ENCODE measurements at places on chromosomes 6 and 20. TPM values are rescaled to one million over a fixed set of nuclear protein-coding genes. Genes with fewer than 3 reads are reported as not detected.

The PTCRA gene
- total RNA-seq, result not detected

The E2F1 gene
- total RNA-seq, result 0.92 TPM

The DDR1 gene
- 23.8 TPM for total RNA-seq

The TBC1D32 gene
- total RNA-seq, result 10.4 TPM

The OR11A1 gene
- not detected for total RNA-seq

The SSTR4 gene
- not detected for total RNA-seq

The CST8 gene
- total RNA-seq, result not detected

The TXLNB gene
- 0.49 TPM for total RNA-seq

DNA sequence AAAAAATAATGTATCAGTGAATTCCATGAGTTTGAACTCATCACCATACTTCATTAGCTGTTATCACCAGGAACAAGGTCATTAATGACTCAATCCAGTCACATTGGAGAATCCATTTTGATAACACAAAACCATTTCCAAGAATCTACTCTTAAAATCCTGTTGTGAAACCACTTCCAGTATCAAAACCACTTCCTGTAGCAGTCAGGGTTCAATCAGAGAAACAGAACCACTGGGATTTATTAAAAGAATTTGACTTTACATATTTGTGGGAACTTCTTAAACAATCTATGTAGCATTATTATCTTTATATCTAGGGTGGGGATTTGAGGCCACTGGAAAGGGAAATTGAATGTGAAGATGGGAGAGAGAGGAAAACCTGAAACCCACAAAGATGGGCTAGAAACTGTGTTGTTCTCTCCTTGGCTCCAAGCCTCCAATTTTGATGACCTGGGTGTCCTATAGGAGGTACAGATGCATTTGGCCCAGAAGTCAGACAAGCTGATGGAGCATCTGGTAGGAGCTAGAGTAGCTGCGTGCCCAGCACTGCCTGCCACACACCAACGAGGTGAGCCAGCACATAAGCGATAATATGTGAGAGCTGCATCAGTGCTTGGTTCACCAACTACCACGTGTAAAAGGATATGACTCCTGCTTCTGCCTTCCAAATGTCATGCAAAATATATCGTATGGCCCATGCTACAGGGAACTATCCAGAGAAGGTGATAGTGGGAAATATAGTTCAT, 117.0 kb downstream of the TMEM200A start:
- DNase-seq, result no peak

GRCh38 chr6:34315780-34316179, 67.0 kb upstream of the SMIM29 start:
- no peak for DNase-seq

GRCh38 chr20:59421920-59422637, 121.7 kb downstream of the EDN3 start:
- no peak for DNase-seq

- no peak for DNase-seq
Measured at GRCh38 chr20:1537731-1538058, 19.8 kb downstream of the SIRPD start.

DNA sequence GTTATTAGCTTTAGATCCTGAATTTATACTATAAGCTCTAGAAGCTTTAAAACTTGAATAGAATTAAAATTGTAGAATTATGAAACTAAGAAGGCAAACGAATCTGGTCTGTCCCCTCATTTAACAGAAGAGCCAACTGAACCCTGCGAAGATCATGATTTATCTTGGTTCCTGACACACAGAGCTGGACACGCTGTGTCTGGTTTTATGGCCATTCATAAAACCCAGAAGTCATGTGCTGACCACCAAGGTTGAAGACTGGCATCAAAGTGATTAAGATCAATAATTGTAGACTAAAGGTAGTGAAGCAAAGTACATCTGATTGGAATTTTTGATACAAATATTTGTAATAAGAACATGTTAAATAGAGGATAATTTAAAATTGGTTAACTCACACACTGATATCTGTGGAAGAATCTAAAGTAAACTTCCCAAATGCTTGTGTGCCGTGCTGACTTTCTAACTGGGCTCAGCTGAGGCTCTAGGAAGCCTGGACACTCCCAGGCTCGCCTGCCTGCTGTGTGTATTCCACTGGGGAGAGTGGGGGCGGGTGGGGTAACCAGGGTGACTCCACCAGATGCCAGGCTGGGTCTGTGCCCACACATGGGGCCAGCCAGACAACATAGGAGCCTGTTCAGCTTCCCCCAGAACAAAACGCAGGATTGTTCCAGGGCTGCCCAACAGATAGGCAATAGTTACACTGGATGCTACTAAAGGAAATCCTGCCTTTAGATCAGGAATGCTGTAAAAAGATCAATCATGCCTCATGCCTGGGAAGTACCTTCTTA, 42.1 kb upstream of the SLC22A3 start:
- no peak for DNase-seq

DNA sequence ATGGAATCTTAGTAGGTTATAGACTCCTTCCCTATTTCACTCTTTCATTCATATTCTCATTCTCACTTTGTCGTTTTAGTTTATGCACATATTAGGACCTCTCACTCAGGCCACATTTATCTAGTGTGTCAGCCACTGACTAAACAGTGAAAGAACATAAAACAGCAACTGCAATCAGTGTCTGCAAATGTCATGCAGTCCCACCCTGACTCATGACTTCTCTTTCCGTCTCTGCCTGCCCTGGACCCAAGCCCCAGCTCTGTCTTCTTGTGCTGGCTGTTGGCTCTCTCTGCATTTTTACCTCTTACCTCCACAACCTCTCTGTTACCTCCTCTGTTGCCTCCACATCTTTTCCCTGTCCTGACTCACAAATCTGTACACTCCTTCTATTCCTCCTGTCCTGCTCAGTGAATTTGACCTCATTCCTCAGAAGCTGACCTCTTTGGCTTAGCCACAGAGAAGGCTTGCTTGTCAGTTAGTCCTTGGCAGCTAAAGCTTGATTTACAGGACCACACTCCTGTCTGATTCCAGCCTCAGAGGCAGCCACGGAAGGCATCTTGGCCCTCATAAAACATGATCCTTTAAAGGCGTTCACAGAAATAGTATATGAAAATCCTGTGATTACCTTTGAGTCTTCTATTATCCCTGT, 247.6 kb downstream of the PKHD1 start:
- no peak for DNase-seq

GRCh38 chr20:49420811-49421295, 61.6 kb downstream of the KCNB1 start:
- no peak for DNase-seq

DNA sequence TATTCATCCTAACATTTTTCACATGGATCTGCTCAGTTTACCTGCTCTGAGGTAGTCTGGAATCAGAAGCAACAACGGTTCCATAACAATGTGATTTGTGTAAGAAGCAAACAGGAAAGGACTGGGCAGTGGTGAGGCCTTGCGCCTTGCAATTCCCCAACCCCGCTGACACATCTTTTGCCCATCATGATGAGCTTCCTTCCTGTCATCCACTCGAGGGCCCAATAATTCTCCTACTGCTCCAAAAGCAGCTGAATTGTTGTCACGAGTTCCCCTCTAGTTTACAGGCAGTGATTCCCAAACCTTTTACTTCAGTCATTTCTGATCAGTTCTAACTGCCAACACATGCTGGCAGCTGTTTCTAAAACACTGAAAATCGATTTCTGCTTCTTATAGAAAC, 22.9 kb downstream of the STX7 start:
- DNase-seq, result no peak

- DNase-seq, result no peak
Measured at GRCh38 chr20:44725837-44726236, 10.7 kb downstream of the CCN5 start.

DNA sequence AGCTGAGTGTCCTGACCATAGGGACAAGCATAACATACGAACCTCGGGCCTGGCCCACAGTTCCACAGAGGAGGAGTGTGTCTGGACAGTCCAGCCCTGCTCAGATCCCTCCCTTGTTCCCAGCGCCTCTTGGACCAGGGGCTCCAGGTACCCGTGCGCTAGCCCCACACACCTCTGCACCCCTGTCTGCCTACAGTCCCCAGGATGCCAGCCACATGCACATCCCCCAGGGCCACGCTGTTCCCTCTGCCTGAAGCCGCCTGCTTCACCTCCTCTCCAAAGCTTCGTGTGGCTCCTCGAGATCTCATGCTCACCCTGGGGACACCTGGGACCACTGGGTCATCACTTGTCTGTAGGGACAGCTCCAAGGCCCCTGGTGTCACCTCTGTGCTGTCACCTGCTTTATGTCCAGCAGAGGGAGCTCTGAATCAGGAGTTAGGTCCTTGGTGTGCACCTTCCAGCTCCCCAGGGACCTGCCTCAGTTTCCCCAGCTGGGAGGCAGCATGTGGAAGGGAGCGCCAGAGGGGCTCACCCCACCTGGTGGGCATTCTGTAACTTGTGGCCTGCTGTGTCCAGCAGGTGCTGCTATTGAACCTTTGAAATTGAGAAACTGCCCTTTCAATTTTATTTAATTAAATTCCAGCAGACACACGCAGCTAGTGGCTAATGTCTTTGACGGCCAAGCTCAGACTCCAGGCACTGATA, 7.3 kb upstream of the YTHDF1 start:
- DNase-seq, result no peak

GRCh38 chr6:77466451-77467437, 3.5 kb upstream of the HTR1B start:
- DNase-seq, result no peak

DNA sequence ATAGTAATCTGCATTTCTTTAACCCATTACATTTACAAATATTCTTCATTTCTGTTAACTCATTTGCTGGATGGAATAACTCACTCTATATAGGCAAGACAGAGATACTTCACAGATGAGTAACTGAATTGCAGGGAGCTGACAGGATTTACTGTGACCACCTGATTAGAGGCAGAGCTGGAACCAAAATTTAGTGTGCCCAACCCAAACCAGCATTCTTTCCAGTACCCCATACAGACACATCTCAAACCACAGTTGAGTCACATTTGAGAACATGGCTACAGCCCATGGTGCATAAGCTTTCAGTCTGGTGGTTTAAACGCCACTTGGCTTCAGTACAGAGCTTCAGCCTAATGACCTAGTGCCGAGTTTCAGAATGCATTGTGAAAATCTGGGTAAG, 138.4 kb upstream of the TENT5A start:
- DNase-seq, result no peak

DNA sequence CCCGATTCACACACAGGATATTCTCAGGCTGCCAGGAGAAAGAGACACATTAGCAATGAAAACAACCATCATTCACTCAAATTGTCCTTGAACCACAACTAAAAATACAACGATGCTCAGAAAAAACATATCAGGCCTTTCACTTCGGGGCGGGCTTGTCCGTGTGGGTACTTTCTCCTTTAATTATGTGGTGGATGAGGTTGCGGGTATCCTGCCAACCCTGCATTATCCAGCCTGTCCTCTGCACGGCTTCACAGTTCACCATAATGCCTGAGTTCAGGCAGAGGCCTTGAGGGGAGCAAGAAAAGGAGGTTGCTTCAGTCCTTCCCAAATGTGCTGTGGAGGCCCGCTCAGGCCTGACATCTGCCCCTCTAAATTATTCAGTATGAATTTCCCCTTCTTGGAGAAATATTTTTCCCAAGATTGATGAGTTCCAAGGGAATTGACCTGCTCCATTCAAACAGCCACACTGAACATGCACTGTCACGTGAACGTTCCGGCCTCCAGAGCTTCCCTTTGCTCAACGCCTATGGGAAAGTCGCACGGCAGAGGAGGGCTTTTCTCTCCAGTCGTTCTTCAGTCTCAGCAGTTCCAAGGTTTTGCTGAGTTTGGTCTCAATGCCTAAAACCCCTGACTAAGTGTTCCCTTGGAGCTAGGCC, 70.3 kb downstream of the MYLK4 start:
- DNase-seq, result no peak

DNA sequence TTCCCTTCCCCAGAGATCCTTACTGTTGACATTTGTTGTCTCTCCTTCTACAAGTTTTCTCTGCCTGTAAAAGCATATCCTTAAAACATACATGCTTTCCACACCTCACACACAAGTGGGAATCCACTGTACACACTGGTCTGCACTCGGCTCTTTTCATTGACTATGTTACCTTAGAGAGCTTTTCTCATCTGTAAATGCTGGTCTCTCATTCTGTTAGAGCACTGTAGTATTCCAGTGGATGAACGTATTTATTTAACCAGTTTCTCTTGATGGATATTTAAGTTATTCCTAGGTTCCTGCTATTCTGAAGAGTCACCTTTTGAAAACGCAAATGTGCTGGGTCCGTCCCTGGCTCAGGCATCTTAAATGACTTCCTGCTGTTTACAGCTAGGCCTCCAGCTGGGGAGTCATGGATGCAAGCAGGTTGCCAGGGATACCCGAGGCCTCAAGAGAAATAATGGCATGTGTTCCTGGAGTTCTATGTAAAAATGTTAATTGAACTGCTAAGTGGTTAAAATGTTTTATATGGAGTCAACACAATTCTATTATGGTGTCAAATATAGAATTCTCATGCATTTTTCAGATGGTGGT, 61.1 kb upstream of the TGM3 start:
- no peak for DNase-seq

DNA sequence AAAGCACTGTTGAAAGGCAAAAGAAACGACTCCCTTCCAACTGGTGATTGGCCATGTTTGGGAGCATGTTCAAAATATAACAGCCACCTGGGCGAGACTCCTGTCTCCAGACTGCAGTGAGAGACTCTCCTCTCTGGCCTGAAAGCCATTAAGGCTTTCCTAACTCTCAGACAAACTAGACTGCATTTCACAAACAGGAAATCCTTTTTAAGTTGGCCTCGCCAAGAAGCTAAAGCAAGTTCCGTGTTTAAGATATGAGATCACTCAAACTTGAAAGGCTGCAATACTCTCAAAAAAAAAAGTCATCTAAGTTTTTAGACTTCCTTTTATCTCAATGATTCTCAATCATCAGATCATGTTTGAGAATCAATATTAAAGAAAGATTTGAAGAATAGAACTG, 117.0 kb downstream of the TFAP2A start:
- DNase-seq, result no peak

DNA sequence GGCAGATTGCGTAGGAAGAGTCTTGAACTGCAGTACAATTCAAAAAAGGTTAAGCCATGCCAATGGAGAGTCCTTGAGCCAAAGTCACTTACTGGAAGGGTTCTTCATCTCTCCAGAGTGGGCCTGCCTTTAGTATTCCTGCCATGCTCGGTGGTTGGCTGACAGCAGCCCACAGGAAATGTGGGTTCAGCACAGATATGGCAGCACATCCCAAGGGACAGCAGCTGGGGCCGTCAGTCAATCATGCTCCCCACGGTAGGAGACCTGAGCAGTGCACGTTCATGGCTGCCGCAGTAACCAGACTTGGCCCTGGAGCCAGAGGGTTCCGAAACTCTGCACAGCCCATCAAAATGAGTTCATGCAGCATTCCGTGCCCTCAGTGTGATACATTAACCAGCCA, 63.6 kb upstream of the SIRPA start:
- DNase-seq, result no peak

GRCh38 chr6:156720691-156721685, 56.2 kb upstream of the ARID1B start:
- no peak for DNase-seq

DNA sequence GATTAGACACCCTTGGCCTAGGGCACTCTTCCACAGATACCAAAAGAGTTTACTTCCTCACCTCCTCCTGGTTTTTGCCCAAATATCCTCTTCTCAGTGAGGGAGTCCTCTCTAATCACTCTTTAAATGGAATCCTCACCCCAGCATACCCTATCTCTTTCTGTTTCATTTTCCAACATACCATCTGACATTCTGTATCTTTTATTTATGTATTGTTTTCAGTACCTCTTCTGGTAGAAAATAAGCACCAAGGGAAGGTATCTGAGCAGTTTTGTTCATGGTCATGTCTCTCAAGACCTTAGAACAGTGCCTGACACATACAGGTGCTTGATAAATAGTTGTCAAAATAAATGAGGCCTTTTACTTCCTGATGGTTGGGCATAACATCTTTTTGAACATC, 55.1 kb downstream of the KIAA0408 start:
- DNase-seq, result no peak

Measured in thoracic aorta (tissue), 2 donors.